ENCODE measurements at places on chromosomes 3 and 15.

- no peak for DNase-seq
These were observed 7.1 kb downstream of the RMDN3 start for GRCh38 chr15:40747685-40748631.

- no peak for DNase-seq
These were observed 41.3 kb downstream of the PSMD6 start for GRCh38 chr3:63981980-63982379.

DNA sequence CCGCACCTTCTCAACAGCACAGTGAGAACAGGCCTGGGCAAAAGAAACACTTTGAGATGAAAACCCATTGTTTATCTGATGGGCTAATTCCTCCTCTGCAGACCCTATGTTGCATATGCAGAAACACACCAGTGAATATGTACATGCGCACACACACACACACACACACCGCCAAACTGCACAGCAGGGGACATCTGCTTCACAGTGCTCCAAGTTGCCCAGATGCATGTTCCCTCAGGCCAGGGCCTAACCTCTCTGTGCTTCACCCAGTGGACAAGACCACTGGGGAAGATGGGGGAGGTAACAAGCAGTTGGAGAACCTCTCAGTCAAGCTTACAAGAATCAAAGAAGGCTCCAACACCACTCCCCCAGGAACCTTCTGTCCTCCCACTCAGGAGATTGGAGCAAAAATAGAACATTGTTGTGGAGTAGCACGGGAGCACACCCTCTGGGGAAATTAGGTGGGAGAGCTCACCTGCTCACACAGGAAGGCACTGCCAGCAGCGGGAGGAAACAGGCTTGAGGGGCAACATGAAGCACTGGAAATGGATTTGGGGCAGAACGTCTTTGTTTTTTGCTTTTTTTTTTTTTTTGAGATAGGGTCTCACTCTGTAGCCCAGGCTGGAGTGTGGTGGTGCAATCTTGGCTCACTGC is 13.0 kb downstream of the HCN4 start:
- no peak for DNase-seq

DNA sequence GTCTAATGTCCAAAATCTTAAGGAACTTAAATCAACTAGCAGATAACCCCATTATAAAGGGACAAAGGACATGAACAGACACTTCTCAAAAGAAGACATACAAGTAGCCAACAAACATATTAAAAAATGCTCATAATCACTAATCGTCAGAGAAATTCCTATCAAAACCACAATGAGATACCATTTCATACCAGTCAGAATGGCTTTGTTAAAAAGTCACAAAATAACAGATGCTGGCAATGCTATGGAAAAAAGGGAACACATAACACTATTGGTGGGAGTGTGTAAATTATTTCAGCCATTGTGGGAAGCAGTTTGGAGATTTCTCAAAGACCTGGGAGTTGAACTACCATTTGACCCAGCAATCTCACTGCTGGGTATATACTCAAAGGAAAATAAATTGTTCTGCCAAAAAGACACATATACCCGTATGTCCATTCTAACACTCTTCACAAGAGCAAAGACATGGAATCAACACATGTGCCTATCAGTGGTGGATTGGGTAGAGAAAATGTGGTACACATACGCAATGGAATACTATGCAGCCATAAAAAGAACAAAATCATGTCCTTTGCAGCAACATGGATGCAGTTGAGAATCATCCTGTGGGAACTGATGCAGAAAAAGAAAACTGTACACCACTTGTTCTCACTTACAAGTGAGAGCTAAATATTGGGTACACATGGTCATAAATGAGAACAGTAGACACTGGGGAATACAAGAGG is 78.5 kb downstream of the TCF12 start:
- no peak for DNase-seq

DNA sequence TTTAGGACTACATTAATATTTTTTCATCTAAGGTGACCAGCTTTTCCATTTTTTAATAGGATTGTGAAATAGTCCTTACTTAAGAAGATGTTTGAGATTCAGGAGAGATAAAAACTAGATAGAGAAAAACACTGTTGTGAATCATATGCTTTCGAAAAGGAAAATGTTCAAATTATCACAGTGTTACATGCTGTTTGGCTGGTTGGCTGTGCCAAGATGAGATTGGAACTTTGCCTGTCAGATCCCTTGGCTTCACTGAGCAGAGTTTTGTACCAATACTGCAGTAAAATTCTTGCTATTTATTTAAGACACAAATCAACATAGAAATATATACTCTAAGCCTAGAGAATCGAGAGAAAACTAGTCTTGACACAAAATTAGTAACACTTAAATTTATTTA is 117.2 kb downstream of the OXSM start:
- DNase-seq: no peak

- DNase-seq: no peak
These were observed 154.5 kb upstream of the STT3B start for GRCh38 chr3:31378231-31378630.

DNA sequence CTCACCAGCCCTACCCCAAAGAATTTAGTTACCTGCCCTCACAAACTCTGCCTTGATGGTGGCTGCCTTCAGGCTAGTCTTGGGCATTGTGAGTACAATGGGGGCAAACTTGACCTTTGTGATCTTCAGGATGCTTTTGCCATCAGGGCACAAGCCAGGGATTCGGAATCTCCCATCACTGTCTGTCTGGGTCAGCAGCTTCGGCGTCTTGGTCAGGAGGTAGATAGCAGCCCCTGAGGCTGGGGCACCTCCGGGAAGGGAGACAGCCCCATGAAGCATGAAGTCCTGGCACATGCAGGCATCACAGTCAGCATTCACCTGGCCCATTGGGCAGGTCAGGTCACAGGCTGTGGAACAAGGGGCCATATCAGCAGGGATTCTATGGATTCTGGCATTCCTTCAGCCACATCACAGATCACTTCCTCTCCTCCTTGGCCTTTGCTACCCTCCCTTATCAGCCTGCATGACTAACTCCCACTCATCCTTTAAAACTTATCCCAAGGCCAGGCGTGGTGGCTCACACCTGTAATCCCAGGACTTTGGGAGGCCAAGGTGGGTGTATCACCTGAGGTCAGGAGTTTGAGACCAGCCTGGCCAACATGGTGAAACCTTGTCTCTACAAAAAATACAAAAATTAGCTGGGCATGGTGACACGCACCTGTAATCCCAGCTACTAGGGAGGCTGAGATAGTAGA is 6.9 kb downstream of the CILP start:
- no peak for DNase-seq

DNA sequence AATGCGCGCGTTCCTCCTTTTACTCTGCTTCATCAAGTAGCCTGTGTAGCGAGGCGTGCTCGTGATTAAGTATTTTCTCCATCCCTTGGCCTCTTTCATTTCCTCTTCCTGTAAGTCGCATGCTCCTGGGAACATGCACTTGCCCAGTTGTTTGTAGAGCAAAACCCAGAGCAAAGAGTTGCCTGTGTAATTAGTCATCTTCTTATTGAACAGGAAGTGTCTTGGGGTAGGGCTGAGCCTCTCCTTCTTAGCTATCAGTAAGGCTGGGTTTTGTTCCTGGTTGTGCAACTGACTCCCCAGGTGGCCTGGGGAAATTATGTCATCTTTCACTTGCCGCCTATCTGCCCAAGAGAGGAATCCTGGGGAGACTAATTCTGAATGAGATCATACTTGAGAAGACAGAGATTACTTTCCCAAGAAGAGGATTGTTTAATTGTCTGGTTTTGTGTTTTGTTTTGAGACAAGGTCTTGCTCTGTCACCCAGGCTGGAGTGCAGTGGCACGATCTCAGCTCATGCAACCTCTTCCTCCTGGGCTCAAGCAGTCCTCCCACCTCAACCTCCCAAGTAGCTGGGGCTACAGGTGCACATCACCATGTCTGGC is 14.9 kb downstream of the LIPH start:
- DNase-seq: peak; percentile 74
